RWPE2 (cell line): ENCODE measurements at places on chromosomes 5 and 9.

DNA sequence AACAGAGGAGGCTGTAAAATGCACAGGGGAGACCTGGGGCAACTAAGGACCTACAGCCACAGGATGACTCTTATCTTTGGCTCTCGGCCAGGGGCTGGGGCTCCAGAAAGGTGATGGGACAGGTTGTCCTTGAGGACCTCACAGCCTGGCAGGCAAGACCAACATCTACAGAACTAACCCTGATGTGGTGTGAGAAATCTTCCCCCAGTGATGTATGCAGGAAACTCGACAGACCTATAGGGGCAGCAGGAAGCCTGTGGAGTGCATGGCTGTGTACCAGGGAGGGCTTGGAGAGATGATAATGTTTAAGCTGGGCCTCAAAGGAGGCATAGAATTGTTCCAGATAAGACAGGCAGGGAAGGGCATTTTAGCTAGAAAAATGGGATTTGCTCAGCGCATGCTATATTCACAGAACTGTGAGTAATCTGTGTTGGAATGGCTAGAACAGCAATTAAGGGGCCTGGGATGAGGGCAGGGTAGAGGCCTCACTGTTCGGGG lies 68.5 kb upstream of the SLC25A51 start:
- DNase-seq = peak; percentile 51

- no peak for DNase-seq
Measured at GRCh38 chr5:158812408-158812807, 287.3 kb downstream of the EBF1 start.

- DNase-seq = no peak
Measured at GRCh38 chr9:5718296-5719032, 89.6 kb downstream of the RIC1 start.

- no peak for DNase-seq
Measured at GRCh38 chr5:160169326-160169725, 50.1 kb upstream of the PWWP2A start.

DNA sequence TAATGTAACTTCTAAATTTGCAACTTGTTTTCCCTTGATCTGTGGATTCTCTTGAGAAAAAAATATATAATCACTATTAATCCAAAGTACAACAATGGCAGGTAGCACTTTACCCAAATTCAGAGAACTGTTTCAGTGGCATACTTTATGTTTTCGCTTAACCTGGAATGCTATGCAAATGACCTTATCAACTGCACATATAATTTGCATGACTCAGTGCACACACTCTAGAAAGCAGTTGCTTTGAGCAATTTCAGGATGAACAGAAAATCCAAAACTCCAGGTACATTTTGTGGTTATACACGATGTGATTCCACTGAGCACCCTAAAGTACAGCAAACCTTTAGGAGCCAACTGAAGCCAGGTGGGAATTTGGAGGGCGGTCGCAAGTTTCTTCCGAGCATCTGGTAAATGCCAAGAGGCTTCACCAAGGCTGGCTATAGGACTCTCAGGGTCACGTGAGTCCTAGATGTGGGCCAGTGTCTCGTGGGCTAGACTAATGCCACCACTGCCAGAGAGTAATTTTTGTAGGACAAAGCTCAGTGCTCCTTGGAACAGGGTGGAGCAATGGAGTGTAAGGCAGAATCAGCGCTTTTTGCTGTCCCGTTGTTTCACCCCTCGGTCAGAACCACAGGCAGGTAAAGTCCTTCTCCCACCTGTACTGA lies 37.3 kb downstream of the DMGDH start:
- DNase-seq = no peak

DNA sequence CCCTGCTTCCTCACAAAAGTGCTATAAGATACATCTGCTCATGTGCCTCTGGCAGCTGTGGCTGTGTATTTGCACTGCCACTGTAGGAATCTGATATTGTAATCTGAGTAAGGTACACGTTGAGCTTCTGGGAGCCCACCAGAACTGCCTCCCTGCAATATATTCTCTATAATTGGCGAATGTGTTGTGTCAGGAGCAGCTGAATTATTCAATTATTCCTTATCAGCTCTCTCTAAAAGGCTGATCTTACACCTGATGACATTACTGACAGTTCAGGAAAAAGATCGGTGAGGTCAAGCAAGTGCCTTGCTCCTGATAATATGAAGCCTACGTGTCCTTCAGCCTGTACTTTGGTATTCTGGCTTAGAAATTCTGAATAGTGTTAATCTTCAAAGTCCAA lies 1015.0 kb downstream of the CDH9 start:
- no peak for DNase-seq

GRCh38 chr5:91136271-91136670 lies 246.8 kb downstream of the ARRDC3 start:
- DNase-seq = no peak

- no peak for DNase-seq
Measured at GRCh38 chr5:95162231-95162992, 122.5 kb downstream of the MCTP1 start.

DNA sequence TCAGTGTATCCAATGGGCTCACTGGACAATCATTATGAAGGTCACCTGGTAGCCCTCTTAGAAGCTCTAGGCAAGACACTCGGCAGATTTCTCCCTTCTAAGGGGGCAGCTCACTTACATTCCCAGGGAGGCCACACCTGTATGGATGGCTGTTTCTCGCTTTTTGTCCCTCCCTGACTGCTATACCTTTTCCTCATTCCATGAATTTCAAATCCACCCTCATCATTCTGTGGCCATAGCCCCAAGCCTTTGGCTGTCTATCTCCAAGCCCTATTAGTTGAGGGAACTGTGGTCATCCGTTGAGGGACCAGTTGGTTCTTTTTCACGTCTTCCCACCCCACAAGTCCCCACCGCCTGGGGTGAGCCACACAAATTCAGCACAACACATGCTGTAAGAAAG lies 85.0 kb upstream of the RARS1 start:
- DNase-seq = no peak

- no peak for DNase-seq
Measured at GRCh38 chr5:8396756-8397155, 527.8 kb downstream of the MTRR start.

- DNase-seq = no peak
Measured at GRCh38 chr5:5278815-5279381, 138.8 kb downstream of the ADAMTS16 start.

DNA sequence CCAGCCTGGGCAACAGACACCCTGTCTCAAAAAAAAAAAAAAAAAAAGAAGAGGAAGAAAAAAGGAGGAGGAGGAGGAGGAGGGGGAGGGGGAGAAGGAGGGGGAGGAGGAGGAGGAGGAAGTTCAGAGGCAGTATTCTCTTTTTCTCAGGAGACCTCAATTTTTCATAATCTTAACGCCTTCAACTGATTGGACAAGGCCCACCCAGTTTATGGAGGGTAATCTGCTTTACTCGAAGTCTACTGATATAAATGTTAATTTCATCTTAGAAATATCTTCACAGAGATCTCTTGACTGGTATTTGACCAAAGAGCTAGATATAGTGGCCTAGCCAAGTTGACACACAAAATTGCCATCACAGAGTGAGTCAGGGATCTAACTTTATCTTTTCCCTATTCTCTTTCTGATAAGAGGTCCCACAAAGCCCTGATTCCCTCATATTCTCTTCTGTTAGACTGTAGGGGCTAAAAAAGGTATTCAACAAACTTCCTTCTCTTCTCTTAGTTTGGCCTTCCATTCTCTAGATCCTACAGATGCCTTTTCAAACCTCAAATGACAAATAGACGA lies 115.5 kb upstream of the ABCA1 start:
- DNase-seq = no peak

GRCh38 chr9:96418920-96419690 lies 935 bp upstream of the ZNF367 start:
- no peak for DNase-seq

GRCh38 chr9:112110094-112110776 lies 64.9 kb downstream of the SUSD1 start:
- no peak for DNase-seq

DNA sequence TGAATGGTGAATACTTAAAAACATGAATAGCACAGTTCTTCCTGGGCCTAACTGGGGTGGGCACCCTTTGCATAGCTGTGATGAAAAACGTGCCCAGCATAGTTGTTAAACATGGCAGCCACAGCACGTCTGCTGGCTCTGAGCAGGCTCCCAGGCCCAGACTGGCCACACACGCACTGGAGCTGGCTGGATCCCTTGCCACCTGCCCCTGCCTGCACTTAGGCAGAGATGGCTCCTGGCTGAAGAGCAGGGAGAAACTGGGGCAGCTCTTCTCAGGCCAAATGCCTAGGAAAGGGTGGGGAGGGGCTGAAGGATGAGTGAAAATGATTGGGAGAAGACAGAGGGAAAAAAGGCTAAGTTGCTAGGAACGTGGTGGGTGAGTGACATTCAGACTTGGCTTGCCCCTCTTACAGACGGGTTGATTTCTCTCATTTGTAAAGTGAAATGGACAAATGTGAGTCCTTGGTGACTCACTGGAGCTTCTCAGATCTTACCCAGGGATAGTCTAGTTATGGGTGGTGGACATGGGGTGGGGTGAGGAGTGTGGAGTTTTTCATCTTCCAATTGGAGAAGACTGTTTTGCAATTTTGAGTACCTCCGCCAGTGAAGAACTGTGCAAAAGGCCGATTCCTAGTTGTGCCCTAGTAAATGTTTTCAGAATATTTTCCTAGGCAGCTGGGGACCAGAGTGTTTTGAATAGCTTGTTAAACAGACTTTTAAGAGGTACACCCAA lies 42.4 kb downstream of the TRIO start:
- DNase-seq = no peak

DNA sequence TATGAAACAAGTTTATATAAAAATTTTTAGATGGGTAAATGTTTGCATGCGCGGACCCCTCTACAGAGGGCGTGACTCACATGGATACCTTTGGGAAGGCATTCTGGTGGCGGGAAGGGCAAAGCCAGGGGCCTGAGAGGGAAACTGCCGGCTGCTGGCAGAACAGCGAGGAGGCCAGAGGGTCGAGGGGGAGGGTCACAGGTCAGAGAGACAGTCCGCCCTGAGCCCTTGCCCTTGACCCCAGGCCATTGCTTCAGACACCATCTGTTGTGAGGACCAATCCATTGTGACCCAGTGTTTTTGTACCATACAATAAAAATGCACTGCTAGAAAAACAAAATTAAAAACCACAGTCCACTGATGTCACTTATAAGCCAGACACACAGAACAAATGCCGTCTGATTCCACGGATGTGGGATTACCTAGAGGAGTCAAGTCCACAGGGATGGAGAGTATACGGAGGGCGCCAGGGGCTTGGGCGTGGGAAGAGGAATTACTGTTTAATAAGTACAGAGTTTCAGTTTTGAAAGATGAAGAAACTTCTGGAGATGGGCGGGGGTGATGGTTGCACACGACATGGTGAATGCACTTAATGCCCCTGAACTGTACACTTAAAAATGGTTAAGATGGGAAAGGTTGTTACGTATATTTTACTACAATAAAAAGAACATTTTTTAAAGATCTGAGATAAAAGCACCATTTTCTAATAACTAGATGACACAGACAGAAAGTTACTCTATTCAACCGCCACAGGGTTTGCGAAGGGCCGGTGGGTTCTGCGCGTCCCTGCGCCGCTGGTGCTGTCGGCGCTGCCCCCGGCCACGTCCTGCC lies 12.0 kb downstream of the BTNL9 start:
- DNase-seq = no peak

- DNase-seq = no peak
Measured at GRCh38 chr9:133139246-133140173, 18.5 kb upstream of the RALGDS start.

DNA sequence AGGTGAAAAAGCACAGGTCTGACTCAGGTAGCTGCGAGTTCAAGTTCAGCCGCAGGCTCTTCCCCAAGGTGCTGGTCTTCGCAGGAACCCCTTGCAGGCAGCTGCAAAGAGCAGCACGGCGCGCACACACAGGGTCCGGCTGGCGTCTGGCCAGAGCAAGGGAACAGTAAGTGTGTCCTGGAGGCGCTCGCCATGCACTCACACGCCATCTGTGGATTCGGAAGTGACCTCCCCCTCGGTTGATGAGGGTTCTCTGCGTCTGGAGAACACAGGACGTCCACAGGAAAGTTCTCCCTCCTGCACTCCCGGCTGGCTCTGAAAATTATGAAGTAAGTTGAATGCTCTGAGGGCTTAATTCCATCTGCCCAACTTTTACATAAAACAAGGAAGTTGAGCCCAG lies 14.0 kb upstream of the EGFL7 start:
- no peak for DNase-seq

GRCh38 chr9:112132356-112132755 lies 42.7 kb downstream of the SUSD1 start:
- no peak for DNase-seq

- peak; percentile 85 for DNase-seq
Measured at GRCh38 chr9:69173891-69174615, at the start of gene TJP2. Gene TJP2 (plus strand): TSS chr9:69174277. CDS start chr9:69174373, 96 bp downstream.

DNA sequence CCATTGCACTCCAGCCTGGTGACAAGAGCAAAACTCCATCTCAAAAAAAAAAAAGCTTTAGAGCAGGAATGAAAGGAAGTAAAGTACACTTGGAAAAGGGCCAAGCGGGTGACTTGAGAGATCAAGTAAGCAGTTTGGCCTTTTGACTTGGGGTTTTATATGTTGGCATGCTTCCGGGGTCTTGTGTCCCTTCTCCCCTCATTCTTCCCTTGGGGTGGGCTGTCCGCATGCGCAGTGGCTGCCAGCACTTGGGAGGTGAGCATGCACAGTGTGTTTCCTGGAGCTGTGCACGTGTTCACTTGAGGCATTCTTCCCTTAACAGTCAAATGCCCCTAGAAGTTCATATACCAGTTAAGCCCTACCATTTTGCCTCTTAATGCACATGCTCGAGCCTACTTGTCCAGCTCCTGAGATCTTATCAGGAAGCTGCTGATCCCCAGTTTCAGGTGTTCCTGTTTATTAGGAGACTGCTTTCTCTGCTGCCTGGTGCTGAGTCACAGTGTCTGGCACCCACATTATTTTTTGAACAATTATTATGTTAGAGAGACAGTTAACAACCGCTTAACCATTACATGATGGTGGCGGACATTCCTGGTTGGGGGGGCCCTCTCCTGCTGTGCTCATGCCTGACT lies 32.6 kb upstream of the PRRC2B start:
- DNase-seq = no peak

GRCh38 chr5:34657274-34657921 lies 1.3 kb downstream of the RAI14 start:
- peak; percentile 67 for DNase-seq

DNA sequence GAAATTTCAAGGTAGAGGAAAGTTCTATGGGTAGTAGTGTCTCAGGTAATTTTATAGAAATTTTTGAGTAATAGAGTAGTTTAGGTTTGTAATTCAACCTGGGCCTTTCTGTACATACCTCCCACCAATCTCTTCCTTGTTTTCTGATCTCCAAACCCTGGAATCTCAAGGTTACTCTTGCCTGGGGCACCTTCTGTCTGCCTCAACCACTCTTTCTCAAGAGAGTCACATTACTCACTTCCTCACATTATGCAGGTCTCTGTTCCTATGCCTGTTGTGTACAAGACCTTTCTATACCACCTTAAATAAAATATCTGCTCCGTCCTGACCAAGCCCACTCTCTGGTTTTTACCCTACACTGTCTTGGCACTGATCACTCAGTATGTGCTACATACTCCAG lies 412.6 kb upstream of the CTNND2 start:
- DNase-seq = no peak

DNA sequence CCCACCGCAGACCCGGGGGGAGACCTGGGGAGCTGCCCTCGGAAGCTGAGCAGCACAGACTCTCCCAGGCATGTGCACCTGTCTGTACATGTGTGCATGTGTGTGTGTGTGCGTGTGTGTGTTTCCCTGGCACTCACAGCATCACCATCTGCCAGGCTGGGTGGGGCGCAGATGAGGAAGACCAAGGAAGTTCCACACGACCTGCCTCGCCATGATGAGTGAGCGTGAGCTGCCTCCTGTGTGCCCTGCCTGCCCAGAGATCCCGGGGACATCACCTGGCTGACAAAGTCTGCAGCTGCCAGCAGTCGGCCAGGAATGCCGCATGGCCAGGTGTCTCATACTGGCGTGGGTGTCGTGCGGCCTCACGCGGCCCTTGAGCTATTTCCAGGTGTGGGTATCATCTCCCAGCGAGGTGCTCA lies 4.0 kb upstream of the GPSM1 start:
- DNase-seq = no peak
